Renal pelvis (tissue), 12 donors: ENCODE measurements at places on chromosomes 5 and 9. TPM values are rescaled to one million over a fixed set of nuclear protein-coding genes. Genes with fewer than 3 reads are reported as not detected.

DNA sequence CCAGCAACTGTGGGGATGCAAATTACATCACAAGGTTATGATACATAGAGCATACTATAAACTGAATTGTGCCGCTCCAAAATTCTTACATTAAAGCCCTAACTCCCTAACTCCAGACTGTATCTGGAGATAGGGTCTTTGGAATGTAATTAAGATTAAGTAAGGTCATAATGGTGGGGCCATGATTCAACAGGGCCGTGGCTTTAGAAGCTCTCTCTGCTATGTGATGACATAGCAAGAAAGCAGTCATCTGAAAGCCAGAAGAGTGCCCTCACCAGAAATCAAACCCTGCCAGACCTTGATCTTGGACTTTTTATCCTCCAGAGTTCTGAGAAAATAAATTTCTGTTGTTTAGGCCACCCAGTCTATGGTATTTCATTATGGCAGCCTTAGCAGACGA, 123.9 kb downstream of the FBXL17 start:
- no peak for DNase-seq

DNA sequence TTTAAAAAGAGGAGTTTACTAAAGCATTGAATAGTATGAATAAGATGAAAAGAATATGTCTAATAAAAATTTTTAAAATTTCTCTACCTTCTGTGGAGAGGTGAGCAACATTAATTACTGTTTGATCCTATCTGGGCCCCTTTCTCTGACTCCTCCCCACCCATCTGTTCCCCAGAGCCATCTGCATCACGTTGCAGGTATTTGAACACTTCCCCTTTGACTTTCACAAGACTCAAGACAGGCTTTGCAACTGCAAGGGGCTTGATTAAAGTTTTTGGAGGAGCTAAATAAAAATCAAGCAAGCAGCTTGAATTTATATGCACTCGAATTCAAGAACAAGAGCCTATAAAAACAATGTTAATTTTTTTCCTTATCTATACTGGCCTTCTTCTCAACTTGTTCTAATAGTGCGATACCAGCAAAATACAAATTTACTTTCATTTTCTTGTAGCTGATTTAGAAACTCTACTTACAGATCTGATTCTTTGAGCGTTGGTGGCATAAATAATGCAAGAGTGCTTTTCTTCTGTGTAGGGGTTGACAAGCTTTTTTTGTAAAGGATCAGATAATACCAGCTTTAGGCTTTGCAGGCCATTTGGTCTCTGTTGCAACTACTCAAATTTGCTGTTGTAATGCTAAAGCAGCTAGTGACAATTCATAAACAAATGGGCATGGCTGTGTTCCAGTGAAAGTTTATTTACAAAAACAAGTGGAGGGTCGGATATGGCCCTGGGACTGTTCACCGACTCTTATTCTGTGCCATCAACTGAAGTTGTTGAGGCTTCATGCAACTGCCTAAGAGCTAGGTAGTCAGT, 21.2 kb downstream of the TXNDC8 start:
- no peak for DNase-seq

- DNase-seq = no peak
These were observed 27.9 kb downstream of the FOXD1 start for GRCh38 chr5:73420666-73421065.

GRCh38 chr5:103542441-103542840, 20.1 kb downstream of the NUDT12 start:
- no peak for DNase-seq

DNA sequence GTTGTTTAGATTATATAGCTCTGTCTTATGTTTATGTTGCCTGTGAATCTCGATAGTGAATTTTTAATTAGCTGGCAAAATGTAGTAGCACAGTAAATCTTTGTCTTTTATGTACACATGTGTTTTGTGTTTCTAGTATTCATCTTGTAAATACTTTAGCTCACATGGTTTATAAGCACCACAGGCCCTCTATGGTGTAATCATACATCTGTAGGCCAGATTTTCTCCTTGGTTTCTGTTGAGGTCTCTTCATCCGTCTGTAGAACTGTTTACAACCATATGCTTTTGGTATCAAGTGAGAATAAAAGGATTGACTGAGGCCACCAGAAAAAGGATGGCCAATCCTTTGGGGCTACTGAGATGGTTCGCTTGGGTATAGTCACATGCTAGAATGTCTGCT, 45.0 kb downstream of the PRR16 start:
- no peak for DNase-seq

DNA sequence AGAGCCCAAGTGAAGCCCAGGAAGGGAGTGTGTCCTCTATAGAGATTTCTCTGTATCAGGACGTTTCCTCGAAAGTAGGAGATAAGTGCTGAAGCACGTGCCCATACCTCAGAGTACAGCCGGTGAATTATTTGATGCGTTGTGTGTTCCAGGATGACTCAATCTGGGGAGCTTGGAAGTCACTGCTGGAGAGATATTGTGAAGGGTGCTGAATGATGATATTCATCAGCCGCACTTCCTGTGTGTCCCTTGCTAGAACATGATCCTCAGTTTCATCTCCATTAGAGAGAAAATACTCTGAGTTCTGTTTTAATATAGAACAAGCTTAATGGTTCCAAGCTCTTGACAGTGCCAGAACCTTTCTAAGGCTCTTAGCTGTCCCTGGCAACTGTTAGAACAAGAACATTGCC, 402.3 kb upstream of the ADAMTSL1 start:
- no peak for DNase-seq

GRCh38 chr5:71529682-71530081, 57.5 kb upstream of the MCCC2 start:
- no peak for DNase-seq

- no peak for DNase-seq
These were observed 156.7 kb upstream of the TLX3 start for GRCh38 chr5:171152382-171152781.

GRCh38 chr9:126856326-126856877, 4.0 kb upstream of the ZBTB34 start:
- DNase-seq = no peak

GRCh38 chr5:132526290-132526973, 16.9 kb downstream of the IL5 start:
- peak; percentile 58 for DNase-seq

DNA sequence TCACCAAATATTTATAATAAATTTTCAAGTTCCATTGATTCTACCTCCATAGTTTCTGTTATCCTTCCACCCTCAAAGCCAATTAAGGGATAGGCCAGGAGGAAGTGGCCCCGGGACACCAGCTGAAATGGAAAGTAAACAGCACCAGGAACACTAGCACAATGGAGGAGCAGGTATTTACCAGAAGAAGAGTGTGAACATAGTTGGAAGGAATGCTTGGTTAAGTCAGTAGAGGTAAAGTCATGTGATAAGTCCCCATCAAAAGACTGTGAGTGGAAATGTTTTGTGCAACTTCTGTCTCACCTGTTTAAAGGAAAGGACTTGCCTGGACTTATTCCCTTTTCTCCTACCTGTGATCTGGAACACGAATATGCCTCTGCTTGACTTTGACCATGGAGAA, 146.7 kb upstream of the RAI14 start:
- DNase-seq = no peak

- DNase-seq = no peak
These were observed 476 bp upstream of the DTWD2 start for GRCh38 chr5:118988866-118989180.

DNA sequence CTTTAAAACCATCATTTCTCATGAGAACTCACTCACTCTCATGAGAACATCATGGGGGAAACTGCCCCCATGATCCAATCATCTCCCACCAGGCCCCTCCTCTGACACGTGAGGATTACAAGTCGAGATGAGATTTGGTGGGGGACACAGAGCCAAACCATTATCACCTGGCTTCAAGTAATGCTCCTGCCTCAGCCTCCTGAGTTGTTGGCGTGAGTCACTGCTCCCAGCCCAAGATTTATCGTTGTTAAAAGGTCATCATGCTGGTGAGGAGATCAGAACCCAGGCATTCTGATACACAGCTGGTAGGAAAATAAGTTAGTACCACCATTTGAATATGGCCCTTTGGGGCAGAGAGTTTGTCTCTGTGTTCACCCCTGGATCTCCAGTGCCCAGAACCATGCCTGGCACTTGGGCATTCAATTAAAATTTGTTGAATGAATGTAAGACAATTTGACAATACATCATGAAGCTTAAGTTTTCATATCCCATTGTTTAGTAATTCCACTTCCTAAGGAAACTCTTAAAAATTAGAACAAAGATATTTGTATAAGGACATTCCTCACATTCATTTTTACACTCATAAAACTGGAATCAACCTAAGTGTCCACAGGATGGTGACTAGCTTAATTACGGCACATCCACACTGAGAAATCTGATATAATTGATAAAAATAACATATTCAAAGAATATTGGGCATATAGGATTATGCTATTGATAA, 58.0 kb upstream of the COL15A1 start:
- DNase-seq = no peak

DNA sequence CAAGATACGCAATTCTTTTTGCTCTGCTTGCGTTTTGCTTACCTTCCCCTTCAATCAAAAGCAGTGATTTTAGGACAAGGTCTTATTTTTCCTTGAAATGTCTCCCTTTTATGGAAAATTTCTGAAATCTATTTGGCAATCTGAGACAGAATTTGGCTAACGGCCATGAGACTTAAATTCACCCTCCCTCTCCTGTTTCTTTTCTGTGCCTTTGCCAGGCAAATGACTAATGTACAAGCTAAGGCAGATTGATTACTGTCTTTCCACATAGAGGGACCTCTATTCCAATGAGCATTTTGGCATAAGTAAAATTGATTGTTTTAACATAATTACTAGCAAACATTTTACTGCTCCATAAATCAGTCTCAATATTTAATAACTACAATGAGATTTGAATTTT, 31.7 kb downstream of the FAM81B start:
- DNase-seq = no peak

DNA sequence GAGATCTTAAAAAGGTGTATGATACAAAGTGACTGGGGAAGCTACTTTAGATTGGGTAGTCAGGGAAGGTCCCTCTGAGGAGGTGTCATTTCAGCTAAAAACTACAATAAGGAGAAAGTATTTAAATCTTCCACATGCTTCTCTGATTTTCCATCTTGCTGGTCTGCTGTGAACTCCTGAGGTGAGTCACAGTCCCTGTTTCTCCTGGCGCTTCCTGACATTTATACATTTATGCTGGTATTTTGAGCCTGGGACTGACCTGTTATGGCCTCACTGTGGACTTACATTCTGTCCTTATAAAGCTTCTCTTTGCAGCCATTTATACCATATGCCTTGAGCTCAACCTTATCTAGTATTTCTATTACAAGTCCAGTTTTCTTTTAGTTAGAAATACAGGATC, 95.1 kb downstream of the MED27 start:
- no peak for DNase-seq

GRCh38 chr5:991472-992267, 16.9 kb upstream of the NKD2 start:
- DNase-seq = no peak

Gene SPEF2
- polyA plus RNA-seq = 76.1 TPM

Gene KDM3B
- polyA plus RNA-seq = 86.7 TPM

Gene SLC4A9
- 22.9 TPM for polyA plus RNA-seq

Gene YTHDC2
- 45.4 TPM for polyA plus RNA-seq

Gene PHF24
- 0.13 TPM for polyA plus RNA-seq

Gene ZDHHC11
- polyA plus RNA-seq = 12.0 TPM

Gene FBP1
- 55.0 TPM for polyA plus RNA-seq
